ENCODE measurements at places on chromosomes 4 and X.

GRCh38 chr4:162847945-162848549, 318.6 kb downstream of the NAF1 start:
- DNase-seq = no peak

GRCh38 chrX:129360175-129360574, 163.1 kb downstream of the SMARCA1 start:
- DNase-seq = peak; percentile 16

GRCh38 chrX:63855896-63856295, 70.9 kb upstream of the ARHGEF9 start:
- DNase-seq = no peak

GRCh38 chr4:14994242-14994641, 8.0 kb upstream of the CPEB2 start:
- DNase-seq = no peak

- DNase-seq = no peak
Observed at GRCh38 chrX:16745102-16745501, 25.7 kb downstream of the SYAP1 start.

Measured in Caki2 (cell line).